EL (cell line): ENCODE measurements at places on chromosomes 7 and 10.

DNA sequence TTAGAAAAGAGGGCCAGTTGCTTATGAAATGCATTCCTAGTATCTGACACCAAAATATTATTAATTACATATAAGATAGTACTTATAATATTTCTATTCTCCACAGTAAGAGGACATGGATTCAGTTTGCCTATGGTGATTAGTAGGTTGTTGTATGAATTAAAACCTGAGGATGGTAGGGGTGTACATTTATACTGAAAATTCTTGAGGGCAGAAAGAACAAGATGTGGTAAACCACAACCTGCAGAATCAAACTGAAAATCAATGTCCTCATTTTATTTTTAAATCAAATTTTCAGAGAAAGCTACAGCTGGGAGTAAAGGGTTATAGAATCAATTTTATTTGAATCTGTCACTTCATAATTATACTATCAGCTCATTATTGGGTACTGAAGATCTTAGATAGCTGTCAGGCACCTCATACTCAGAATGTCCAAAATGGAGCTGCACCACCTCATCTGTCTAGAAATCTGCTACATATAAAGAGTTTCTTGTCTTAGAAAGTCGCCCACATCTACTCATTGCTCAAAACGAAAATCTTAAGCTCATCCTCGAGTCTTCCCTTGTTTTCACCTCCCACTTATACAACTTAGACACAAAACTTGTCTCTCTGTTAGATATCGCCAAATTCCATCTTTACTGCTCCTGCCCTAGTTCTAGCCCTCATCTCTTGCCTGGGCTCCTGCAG lies 65.4 kb downstream of the MYO3A start:
- DNase-seq = no peak

GRCh38 chr10:6314620-6315205 lies 112.0 kb downstream of the PFKFB3 start:
- DNase-seq = no peak

- no peak for DNase-seq
These were observed 23.4 kb downstream of the CHRM2 start for GRCh38 chr7:136891850-136892249.

DNA sequence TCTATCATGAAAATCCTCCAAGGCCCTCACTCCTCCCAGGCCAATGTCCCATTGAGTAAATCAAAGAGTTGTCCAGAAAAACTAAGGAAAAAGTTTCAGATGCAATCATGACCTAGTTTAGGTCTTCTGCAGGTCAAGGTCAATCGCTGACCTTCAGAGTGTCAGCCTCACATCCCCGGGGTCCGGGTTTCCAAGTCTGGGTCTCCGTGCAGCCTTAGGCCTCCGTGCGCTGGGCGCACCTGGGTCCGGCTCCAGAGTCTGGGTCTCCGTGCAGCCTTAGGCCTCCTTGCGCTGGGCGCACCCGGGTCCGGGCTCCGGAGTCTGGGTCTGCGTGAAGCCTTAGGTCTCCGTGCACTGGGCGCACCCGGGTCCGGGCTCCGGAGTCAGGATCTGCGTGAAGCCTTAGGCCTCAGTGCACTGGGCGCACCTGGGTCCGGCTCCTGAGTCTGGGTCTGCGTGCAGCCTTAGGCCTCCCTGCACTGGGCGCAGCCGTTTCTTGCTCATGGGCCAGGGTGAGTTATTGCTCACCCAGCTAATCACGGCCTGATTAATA lies 236.2 kb downstream of the TCERG1L start:
- DNase-seq = no peak

GRCh38 chr7:14685167-14685566 lies 217.4 kb downstream of the DGKB start:
- no peak for DNase-seq

DNA sequence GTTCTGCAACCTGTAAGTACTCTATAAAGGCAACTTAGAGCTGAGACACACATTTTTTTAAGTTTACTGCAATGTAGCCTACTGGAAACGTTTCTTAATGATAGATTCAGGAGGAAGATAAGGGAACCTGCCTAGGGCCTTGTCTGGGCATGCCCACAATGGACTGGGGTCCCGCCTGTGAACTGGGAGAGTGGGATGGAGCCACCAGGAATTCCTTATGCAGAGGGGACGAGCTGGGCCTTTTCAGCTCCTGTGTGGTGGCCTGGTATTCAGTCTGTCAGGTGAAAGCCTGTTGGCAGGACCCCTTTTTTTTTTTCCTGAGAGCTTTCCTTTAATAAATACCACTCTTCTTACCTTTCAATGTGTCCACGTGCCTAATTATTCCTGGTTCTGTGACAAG lies 384.4 kb upstream of the ZWINT start:
- DNase-seq = no peak

DNA sequence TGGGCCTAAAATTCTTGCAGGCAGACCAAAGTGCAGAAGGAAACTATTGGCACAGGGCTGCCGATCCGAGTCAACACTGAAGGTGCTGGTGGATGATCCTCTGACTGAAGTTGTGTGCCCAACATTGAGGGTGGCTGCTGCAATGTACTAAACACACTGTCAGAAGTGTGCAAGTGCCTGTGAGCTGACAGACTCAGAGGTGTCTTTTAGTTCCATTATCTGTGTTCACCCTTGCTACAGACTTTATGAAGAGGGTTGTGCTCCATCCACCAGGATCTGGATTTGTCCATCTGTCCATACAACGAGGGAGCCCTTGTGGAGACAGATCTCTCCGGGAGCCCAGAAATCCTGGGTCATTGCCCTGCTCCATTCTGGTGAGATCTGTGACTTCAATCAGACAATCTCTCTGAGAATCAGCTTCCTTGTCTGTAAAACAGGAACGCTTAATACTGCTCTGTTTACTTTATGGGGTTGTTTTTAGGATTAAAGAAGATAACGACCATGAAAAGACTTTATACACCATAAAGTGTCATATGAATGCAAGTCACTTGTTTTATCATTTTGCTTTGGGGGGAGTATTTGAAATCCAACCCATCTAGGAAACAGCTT lies 9.5 kb upstream of the TRPV6 start:
- DNase-seq = no peak

GRCh38 chr10:16809074-16809718 lies 8.0 kb downstream of the RSU1 start:
- peak; percentile 43 for DNase-seq

DNA sequence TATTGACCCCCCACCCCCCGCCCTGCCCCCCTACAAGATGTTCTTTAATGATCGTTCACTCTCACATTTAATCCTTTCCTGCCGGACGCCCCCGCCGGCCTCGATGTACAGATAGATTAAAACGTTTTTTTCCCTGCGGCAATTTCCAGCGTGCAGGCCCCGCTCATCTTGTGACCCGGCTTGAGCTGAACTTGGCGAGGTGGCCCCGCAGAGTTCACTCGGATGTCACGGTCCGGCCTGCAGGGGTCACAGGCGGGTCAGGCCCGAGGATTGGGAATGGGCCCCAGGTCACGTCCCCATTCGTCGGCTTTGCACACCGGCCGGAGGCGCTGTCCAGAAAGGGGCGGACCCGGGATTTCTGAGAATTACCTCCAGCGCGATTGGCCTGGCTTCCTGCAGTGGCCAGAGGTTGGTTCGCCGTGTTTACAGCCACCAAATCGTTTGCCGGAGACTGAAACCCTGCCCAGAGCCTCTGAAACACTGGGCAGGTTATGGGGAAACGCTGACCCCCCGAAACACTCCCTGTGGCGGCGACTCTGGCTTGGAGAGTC lies 1.9 kb upstream of the CYP26A1 start:
- no peak for DNase-seq

DNA sequence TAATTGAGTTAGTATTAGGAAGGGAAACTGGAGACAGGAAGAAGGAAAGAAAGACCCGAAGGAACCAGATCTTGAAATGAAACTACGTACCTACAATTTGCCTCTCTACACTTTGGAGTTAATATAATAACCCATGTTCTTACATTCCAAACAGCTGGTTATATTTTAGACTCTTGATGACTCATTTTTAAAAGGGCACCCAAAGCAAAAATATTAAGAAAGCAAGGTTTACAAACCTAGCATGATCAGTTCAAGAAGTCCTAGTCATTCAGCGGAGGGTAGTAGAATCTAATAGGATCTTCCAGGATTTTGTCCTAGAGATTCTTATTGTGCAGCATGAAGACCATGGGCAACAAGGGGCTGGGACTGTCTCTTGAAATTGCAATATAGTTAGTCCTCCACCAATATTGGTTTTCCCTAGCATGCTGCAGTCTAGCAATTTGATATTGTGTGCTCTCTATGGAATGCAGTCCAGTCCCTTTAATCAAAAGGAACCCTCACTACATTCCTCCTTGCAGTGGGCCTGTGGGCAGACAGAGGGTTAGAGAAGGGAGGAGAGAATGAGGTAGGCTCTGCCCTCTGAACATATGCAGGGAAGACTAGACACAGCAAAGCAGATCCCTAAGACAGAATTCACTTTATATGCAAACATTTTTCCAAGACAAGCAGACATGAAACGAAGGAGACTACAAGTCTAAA lies 230.3 kb downstream of the INHBA start:
- peak; percentile 36 for DNase-seq

- peak; percentile 84 for DNase-seq
These were observed 302.6 kb upstream of the SEMA3D start for GRCh38 chr7:85489498-85489897.

GRCh38 chr10:97280783-97281182 lies 11.7 kb downstream of the ARHGAP19 start:
- DNase-seq = no peak

DNA sequence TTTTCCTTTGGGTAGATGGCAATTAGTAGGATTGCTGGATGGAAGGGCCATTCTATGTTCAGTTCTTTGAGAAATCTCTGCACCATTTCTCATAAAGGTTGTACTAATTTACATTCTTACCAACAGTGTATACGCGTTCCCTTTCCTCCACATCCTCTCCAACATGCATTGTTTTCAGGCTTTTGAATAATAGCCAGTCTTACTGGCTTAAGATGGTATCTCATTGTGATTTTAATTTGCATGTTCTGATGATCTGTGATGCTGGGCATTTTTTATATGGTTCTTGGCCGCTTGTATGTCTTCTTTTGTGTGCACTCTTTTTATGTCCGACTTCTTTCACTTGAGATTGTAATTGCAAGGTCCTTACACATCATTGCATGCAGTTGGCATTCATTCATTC lies 11.7 kb downstream of the CLIP2 start:
- DNase-seq = no peak

DNA sequence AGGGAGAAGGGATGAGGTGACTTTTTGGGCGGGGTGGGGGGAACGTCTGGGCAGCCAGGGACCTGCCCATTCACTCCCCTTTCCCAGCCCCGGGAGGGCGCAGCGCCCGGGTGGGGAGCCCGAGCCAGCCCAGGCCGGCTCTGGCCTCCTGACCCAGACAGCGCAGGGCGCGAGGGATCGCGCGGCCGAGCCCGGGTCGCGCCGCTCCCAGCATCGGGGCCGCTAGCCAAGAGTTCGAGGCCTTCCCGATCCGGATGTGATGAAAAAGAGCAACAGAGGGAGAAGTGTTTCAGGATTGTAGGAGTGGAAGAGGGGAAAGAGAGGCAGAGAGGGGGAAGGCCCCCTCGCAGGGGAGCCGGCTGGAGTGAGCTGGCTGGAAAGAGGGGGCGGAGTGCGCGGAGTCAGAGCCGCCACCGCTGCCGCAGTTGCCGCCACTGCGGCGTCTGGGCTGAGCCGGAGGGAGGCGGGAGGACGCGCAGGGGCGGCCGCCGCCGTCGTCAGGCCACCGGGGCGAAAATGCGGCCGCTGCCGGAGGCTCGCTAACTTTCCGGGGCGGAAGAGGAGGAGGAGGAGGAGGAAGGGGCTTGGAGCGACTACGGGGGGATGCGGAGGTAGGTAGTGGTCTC lies at the start of gene MDFIC:
MDFIC (plus strand) TSS at position 69 of the 626 bp plus-strand sequence. CDS start 940 bp downstream, outside the sequence.
- peak; percentile 66 for DNase-seq

DNA sequence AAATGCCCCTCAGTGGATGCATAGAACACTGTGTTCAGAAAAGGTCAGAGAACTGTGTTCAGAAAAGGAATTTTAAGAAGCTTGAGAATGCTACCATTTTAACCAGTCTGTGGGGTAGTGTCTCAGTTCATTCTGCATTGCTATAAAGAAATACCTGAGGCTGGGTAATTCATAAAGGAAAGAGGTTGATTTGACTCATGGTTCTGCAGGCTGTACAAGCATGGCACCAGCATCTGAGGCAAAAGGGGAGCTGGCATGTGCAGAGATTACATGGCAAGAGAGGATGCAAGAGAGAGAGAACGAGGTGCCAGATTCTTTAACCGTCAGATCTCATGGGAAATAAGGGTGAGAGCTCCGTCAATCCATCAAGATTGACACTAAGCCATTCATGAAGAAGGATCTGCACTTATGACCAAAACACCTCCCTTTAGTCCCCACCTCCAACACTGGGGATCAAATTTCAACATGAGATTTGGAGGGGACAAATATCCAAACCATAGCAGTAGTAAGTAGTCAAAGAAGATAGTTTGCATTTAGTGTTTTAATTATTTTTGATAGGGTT lies 119.8 kb downstream of the FAM107B start:
- no peak for DNase-seq

DNA sequence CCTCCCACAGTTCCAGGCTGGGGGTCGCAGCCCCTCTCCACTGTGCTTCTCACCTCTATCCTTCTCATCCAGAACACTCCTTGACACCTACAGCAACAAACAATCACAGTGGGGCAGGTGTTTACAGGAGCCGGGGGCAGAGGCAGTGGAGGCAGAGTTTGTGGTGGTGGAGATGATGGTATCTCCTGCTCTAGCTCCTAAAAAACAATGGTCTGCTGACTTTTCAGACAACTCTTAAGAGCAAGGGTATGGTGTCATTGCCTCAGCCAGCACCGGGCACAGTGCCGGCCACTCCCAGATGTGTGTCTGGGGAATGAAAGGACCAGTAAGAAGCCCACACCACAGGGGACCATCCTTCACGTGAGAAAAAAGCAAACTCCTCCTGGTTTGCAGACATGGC lies 36.3 kb upstream of the ANTXRL start:
- DNase-seq = no peak
